ENCODE measurements at places on chromosomes 4 and X. TPM values are rescaled to one million over a fixed set of nuclear protein-coding genes. Genes with fewer than 3 reads are reported as not detected.

The MAGEC3 gene
- not detected for total RNA-seq

The HAND2 gene
- total RNA-seq = not detected

The LGI2 gene
- 6.2 TPM for total RNA-seq

The GPR173 gene
- 7.7 TPM for total RNA-seq

The CCSER1 gene
- total RNA-seq = 3.4 TPM

The EPHA5 gene
- 0.12 TPM for total RNA-seq

The TAF1 gene
- 25.6 TPM for total RNA-seq

DNA sequence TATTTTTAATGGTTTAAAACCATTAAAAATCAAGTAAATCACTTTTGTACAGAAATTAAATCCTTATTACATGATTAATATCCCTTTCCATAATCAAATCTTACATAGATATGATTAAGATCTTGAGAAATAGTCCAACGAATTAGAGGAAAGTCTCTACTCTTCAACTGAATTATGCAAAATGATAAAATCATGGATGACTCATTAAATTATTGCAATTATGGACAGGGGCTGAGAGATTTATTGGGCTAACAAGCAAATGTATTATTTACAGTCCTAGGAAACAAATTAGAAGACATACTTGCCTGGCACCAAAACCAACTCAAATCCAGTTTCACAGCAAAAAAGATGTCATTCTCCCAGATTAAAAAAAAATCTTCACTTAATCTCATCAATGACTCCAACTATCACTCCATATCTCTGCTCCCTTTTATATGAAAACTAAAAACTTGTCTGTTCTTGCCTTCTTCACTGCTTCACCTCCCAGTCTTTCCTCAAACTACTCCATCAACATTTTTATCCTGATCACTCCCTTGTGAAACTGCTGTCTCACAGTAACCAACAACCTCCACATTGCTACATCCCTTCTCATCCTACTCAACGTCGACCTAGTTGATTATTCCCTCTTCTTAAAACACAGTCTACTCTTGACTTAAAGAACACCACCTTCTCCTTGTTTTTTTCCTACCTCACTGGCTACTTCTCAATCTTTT lies 18.4 kb upstream of the DDX60 start:
- DNase-seq = no peak

DNA sequence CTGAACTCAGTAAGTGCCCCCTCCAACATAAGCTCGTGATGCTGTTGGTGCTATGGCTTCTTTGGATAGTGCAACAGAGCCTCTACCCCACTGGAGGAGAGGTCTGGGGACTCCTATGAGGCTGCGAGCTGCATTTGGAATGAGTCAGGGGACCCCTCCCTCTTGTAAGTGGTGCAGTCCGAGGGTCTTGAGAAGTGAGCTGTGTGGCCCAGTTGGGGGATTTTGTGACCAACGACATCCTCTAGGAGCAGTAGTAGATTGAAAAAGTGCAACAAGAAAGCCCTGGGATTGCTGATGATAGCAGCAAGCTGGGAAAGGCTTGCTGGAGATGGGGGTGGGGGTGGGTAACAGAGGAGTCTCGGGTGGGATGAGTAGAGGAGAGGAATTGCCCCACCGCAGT lies 3.1 kb downstream of the FRMPD3 start:
- no peak for DNase-seq

DNA sequence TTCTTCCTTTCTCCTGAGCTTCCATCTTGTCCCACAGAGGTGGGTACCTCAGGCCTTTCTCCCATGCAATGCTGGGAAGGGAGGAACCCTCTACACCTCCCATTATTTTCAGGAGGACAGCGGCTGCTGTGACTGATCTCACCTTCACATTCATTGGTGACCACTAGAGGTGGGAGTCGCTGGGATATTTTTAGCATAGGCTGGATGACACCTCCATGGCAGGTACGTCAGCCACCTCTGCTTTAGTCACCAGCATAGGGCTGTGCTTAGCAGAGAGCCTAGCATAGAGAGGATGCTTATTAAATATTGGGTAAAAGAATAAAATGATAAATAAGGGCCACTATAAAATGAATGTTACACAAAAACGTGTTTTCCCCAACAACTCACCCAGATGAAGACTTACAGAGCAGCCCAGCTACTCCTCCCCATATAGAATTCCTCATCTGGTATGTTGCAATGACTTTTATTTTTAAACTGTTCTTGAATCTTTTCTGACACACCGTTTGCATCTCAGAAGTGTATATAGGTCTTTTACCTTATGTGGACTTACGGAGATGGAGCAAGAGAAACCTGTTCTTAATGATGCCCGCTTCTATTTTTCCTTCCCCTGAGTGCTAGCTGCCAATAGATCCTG lies 60.9 kb upstream of the SORBS2 start:
- DNase-seq = no peak

- DNase-seq = no peak
These were observed 39.2 kb downstream of the SGMS2 start for GRCh38 chr4:107863850-107864371.

DNA sequence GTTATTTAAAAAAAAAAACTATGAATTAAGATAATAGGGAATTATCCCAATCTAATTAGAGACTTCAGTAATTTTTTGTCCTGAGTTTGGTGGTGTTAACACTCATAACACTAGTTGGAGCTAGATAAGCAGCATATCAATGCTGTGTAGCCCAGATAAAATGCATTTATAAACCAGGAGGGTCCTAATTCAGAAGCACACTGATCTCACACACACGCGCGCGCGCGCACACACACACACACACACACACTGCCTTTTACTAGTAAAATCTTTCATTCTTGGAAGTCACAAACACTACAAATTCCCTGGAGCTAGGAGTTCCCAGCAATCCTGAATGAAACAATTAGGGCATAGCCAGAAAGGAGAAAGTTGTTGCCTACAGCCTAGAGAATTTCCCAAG lies 3.2 kb downstream of the UNC5C start:
- DNase-seq = no peak

DNA sequence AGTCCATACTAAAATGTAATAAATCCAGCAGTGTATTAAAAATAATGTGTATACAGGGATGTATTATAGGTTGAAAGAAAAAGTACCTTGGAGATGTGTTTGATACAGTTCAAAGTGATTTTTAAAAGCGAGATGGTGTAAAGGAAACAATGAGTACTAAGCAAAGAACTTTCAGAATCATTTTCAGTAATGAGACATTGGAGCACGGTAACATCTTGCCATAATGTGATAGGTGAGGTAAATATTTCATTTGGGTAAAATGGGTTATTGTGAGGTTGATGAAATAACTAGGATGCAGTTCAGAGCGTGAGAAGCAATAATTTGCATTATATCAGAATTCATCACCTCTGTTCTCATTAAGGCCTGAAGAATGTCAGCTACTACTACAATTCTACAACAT lies 25.9 kb downstream of the EIF2S3 start:
- DNase-seq = no peak

DNA sequence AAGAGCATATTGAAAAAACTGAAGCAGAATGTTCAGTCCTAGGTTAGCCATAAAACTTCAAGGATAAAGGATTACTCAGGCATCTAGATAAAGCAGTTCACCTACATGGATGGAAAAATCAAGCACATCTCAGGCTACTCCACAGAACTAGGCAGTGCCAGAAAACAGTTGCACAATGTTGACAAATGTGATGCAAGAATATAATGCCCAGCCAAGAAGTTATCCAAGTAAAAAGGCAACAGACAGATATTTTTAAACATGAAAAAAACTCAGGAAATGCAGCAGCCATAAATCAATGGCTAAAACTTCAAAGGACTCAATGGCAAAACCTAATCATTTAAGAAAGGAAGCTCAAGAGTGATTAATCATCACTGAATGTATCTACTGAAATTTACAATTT lies 456.0 kb upstream of the FAM241A start:
- no peak for DNase-seq

- DNase-seq = peak; percentile 33
These were observed 569 bp upstream of the FHL1 start for GRCh38 chrX:136146614-136147314.

- DNase-seq = no peak
These were observed 16.6 kb downstream of the LRPAP1 start for GRCh38 chr4:3515646-3516045.

DNA sequence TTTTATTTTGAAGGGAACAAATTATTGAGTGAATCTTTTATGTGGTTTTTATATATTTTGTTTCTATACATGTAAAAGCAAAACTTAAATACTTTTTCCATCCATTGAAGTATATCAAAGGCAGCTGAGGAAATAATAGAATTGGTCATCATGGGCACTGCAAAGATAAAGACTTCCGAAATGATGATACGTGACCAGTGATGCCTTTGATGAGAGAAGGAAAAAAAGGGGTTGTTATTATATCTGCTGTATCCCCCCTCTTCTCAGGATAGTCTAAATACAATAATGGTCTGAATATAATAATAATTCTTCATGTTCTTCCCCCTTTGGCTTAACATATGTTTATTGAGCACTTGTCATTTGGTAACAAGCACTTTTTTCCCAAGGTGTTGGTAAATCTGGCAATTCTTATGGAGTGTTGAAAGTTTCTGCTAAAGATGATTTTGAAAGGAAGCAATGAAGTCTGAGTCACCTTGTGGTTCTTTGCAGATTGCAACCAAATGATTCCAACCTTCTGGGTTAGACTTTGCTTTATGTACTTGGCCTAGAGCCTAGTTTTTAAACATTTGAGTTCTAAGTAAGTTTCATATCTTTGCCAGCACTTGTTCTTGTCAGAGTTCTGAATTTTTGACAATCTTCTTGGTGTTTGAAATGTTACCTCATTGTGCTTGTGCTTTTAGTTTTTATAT lies 60.8 kb downstream of the USP9X start:
- no peak for DNase-seq

GRCh38 chr4:44726038-44726871 lies at the start of gene GNPDA2:
GNPDA2 (minus strand) TSS chr4:44726556; CDS start chr4:44722207, 4,349 bp downstream.
- DNase-seq = peak; percentile 88

GRCh38 chr4:145538596-145538995 lies 56.9 kb downstream of the SMAD1 start:
- no peak for DNase-seq

GRCh38 chrX:19904778-19905367 lies 17.5 kb upstream of the SH3KBP1 start:
- peak; percentile 79 for DNase-seq

GRCh38 chr4:140807491-140808252 lies 51.5 kb upstream of the TBC1D9 start:
- DNase-seq = no peak

GRCh38 chr4:2936773-2937145 lies 26.4 kb downstream of the NOP14 start:
- DNase-seq = no peak

DNA sequence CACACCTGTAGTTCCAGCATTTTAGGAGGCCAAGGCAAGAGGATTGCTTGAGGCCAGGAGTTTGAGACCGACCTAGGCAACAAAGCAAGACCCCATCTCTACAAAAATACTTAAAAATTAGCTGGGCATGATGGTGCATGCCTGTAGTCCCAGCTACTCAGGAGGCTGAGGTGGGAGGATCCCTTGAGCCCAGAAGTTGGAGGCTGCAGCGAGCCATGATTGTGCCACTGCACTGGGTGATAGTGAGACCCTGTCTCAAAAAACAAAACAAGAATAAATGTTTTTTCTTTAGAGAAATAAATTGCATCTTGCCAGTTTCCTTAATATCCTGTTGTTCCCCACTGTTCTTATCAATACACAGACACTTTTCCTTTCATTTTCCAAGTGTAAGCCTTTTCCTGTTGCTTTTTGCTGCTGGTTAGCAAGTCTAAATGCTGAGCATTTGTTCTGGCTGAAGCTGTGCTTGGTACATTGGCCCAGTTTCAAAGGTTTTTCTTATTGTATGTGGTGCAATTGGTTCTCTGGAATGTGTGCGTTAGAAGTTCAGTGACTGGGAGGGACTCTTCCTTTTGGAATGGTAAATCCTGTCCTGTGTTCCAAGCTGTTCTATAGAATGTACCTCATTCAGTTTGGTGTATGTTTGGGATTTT lies 98.2 kb downstream of the AFF1 start:
- DNase-seq = no peak
